IPS-NIHi11 (cell line): ENCODE measurements at places on chromosomes 6 and 20.

DNA sequence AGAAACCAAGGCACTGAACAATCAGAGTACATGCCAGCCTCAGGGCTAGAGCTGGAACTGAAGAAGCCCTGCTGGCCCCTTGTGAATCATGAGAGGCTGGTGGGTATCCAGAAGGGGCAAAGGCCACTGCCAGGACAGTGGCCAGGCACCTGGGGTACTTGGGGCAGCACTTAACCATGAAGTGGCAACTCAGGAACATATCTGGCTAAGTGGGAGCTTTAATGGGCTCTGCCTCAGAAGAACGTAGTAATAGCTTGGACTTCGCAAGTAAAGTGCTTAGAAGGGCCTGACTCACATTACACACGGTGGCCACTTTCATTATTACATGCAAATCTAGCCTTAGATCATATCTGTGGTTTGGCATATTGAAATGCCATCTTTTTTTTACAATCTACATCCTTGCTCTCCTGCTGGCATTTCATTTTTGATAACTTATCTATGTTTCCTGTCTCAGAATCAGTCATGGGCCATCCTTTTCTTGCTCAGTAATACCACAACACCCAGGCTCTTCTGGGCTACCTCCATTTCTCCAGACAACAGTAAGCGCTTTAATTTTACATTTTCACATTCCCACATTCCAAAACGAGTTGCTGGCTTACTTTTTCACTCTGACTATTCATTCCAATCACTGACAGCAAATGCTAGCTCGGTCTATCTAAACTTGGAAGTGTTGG is 21.6 kb downstream of the NAPB start:
- DNase-seq: no peak

DNA sequence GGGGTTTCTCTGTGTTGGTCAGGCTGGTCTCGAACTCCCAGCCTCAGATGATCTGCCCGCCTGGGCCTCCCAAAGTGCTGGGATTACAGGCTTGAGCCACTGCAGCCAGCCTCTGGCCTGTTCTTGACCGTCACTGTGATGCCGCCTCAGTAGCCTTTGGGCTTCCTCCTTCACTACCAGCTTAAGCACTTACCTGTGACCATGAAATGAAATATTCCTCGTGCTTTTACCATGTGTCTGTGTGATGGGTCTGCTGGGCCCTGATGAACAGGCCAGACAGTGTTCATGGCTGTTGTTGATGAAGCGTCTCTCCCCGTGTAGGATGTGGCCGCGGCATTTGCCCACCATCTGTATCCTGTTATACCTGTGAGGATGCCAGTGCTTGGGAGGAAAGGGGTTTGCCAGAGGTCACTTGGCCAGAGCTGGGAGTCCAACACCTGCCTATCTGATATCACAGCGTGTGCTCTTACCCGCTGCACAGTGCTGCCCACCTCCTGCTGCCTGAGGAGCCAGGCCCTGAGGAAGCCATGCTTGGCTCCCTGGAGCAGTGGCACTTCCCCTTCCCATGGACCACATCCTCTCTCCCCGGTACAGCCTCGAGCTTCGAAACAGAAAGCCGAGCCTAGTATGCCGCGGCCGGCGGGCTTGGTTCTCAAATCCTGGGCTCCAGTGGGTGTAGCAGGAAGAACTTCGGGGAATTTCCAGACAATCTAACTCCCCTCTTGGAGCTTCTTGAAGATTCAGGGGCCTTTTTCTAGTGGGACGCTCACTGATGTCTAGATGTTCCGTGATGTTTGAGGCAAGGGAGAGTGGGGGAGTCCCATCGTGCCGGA is 167.9 kb downstream of the ZDHHC14 start:
- no peak for DNase-seq

DNA sequence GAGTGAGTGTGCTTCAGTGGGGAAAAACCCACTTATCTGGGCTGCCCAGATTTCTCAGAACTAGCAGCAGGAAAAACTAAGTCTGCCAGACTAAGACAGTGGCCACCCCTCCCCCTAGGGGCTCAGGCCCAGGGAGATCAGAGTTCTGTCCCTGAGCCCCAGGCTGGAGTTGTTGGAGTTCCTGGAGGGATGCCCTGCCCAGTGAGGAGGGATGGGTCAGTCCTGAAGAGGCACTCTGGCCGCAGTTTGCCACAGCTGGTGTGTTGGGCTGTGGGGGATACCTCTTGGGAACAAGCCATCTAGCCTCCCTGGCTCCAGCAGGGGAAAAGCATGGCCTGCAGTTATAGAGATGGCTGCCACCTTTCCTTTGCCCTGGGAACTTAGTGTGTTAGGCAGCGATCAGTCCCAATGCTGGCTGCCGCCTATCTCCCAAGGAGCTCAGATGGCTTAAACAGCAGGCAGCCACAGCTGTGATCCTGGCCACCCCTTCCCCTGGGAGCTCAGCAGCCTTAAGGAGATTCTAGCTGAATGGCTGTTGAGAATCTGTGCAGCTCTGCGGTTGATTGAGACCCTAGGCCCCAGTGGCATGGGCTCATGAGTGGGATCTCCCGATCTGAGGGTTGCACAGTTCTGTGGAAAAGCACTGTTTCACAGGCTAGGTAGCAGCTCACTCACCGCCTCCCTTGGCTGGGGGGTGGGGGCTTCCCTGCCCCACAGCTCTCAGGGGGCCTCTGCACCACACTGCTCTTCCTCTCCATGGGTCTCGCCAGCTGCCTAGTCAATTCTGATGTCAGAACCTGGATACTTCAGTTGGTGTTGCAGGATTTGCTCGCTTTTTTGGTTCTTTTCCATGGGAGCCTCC is 13.2 kb downstream of the SIRPG start:
- no peak for DNase-seq

GRCh38 chr6:143614235-143614634 is 63.5 kb upstream of the PHACTR2 start:
- no peak for DNase-seq

GRCh38 chr6:69775585-69775849 is 21.3 kb downstream of the LMBRD1 start:
- no peak for DNase-seq
